Peyer's patch (tissue), 4 donors: ENCODE measurements at places on chromosomes 7 and 10.

DNA sequence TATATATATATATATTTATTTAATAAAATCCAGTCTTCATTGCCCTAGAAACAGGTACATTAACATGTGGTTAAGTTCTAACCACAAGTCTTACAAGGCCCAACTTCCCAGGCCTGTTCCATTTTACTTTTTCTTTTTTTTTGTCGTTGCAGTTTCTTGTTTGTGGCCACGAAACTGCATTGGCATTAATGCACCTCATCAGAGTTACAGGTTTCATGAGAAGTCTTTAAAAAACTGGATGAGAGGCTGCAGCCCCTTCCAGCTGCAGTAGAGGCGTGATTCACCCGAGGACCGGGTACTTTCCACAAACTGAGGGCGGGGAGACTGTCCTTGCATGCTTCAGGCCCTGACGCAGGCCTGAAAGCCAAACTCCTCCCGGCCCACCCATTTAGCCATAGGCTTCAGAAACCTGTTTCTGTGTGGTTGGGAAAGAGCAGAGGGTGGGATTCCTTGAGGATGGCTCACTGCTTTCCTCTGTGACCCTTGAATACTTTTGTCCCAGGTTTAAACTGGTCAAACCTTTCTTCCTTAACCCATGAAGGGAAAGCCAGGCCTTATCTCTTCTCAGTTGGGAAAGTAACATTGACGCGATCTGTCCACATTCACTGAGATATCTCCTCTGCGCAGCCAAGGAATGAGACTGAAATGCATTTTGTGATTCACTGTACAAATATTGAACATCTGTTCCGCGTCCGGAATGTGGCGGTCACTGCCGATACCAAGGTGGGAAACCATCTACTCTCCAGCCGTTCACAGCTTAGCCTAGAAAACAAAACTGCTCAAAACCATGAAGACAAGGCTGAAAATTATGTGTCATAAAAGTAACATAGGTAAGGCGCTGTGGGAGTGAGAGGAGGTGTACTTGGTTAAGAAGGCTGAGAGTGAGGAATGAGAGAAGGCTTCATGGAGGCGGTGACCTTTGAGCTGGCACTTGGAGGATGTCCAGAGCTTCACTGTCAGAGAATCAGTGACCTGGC lies 311.7 kb downstream of the GATA3 start:
- no peak for DNase-seq

DNA sequence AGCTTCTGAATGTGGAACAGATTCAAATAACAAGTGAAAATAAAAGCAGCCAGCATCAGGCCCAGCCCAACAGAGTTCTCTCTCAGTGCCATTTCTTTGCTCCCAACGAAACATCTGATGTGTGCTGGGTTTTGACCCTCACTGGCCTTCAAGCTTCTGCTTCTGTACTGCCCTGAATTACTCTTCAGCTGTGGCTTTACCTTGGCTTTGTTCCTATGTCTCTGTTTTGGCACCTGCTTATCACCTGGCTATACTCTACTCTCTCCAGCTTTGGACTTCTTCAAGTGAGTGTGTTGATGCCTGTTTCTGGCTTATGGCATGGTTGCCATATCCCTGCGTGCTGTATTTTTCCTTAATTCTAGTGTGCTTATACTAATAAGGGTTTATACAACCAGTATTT lies 768.3 kb downstream of the SORCS1 start:
- no peak for DNase-seq

DNA sequence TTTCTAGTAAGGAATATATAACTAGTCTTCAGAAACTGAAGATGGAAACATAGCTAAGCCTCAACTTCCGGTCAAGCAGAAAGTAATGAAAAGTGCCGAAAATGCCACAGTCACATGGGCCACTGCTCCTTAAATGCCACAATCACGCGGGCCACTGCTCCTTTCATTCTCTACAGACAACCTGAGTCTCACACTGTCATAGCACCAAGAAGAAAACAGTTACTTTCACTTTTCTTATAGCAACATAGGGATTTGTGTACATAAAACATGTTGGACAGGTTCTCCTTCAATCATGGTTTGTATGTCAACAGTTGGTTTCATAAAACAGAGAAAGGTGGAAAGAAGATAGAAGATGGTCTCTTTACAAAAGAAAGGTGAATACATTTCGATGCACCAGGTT lies 48.6 kb upstream of the NOBOX start:
- DNase-seq: no peak

GRCh38 chr7:137501562-137501961 lies 158.0 kb upstream of the PTN start:
- DNase-seq: no peak

DNA sequence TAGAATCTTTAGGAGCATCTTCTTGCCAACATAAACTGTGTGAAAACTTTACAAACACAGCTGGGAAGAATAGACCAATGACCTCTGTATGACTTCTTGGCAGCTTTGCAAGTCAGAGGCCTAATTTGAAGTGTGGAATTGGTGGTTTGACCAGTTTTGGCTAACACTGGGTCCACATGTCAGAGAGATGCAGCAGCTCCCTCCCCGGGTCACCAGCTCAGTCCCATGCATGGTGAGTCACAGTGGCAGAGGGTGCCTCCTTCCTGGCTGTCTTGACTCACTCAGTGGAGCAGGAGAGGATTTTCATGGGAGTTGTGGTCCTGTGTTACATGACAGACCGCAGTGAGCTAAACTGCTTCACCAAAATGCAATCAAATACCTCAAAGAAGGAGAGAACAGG lies 8.2 kb upstream of the STARD3NL start:
- no peak for DNase-seq

GRCh38 chr7:15682111-15682510 lies 4.4 kb downstream of the MEOX2 start:
- DNase-seq: no peak

DNA sequence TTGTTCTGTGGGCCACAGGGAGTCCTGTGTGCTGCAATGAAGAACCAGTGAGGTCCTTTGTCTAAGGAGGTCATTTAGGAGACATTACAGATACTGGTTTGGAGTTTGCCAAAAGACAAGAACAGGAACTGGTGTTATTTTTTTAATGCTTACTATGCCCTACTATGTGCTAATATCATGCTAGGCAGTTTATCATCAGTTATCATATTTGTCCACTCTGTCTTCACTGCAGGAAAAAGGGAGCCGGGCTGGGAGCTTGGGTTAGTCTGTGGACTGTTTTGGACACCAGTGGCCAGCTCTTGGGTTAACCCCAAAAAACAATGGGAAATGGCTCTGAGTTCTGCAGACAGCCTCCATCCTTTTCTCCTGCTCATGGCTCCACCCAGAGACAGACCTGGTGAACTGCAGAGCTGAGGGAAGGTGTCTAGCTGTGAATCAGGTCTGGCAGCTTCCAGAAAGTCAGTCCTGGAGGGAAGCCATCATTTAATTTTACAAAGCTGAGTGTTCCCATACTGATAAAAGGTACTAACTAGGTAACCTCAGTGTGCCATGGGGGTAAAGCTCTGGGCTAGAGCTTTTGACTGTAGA lies 101.2 kb upstream of the ZNF746 start:
- DNase-seq: no peak
